Endodermal cell (in vitro differentiated cells): ENCODE measurements at places on chromosomes 3 and 15.

- no peak overlapping the region for H3K4me3 ChIP-seq
- H3K36me3 ChIP-seq: peaks cover 97% of the 10 kb centered on the region
- no peak for DNase-seq
- no peaks in the 10 kb centered on the region for H3K27me3 ChIP-seq
Observed at GRCh38 chr15:92924216-92924615, 24.1 kb downstream of the CHD2 start.

- H3K27me3 ChIP-seq: no peaks in the 10 kb centered on the region
- DNase-seq: peak; percentile 64
- no peaks in the 10 kb centered on the region for H3K36me3 ChIP-seq
- no peak overlapping the region for H3K4me3 ChIP-seq
Observed at GRCh38 chr15:43939070-43939469, 112.3 kb downstream of the WDR76 start.

GRCh38 chr3:44128057-44128775 is 113.5 kb upstream of the TOPAZ1 start:
- no peak overlapping the region for H3K4me3 ChIP-seq
- DNase-seq: peak; percentile 43
- no peaks in the 10 kb centered on the region for H3K36me3 ChIP-seq
- peaks cover 16% of the 10 kb centered on the region for H3K27me3 ChIP-seq
- H3K27ac ChIP-seq: peak overlapping the region; percentile 16
- no peaks in the 10 kb centered on the region for H3K4me1 ChIP-seq

DNA sequence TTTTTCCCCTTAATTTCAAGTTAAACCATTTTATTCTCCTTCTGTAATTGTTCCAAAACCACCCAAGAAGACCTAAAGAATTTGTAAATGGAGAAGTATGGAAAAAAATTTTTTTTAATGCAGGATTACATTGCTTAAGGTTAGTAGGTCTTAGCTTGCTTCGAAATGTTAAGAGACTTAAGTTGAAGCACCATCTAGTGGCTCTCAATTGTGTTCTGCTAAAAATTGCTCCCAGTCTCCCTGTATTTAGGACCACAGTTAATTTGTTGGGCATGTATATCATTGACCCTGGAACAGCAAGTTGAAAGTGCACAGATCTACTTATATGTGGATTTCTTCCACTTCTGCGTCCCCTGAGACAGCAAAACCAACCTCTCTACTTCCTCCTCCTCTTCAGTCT is 32.4 kb downstream of the CD200R1L start:
- H3K36me3 ChIP-seq: no peaks in the 10 kb centered on the region
- no peak overlapping the region for H3K27ac ChIP-seq
- peaks cover 7% of the 10 kb centered on the region for H3K4me1 ChIP-seq
- no peak overlapping the region for H3K4me3 ChIP-seq
- no peaks in the 10 kb centered on the region for H3K27me3 ChIP-seq

DNA sequence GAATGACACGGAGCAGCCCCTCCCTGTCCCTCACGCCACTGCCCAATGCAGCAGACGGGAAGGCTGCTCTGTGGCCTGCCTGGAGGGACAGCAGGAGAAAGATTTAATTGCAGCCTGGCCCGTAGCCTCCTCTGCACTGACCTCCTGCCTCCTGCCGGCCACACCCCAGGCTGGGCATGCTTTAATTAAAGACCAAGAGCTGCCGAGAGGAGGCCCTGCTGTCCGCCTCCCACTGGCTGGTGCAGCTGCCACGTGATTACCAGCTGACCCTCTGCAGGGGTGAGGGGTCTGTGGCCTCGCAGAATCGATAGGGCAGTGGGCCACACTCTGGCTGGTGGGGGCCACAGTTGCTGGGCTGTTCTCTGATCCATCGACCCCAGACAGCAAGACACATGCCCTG is 100.2 kb upstream of the PRR23E start:
- no peaks in the 10 kb centered on the region for H3K4me1 ChIP-seq
- no peak for DNase-seq
- H3K36me3 ChIP-seq: no peaks in the 10 kb centered on the region
- H3K27ac ChIP-seq: peak overlapping the region; percentile 63

DNA sequence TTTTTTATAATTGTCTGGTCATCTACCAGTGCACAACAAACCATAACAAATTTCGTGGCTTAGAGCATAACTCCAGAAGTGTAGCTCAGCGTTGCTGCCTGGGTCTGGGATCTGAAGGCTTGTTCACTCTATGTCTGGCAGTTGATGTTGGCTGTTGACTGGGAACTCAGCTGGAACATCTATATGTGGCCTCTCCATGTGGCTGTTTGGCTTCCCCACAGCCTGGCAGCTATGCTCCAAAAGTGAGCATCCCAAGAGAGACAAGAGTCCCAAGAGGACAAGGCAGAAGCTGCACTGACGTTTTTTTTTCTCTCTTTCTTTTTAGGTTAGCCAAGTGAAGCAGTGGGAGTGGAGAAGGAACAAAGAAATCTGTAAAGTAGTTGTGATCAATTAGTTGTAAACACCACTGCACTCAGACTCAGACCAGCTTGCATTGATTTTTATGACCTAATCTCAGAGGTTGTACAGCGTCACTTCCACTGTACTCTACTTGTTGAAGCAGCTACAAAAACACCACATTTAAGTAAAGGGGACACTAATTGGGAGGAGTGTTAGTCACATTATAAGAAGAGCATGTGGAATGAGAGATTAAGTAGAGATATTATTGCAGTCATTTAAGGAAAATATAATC is 2.5 kb upstream of the GPR176 start:
- peaks cover 25% of the 10 kb centered on the region for H3K27me3 ChIP-seq
- H3K4me3 ChIP-seq: no peak overlapping the region
- H3K27ac ChIP-seq: no peak overlapping the region
- DNase-seq: no peak
- H3K4me1 ChIP-seq: no peaks in the 10 kb centered on the region

- H3K27me3 ChIP-seq: peaks cover 13% of the 10 kb centered on the region
- H3K4me1 ChIP-seq: peaks cover 26% of the 10 kb centered on the region
- no peak for DNase-seq
- no peak overlapping the region for H3K4me3 ChIP-seq
- no peak overlapping the region for H3K27ac ChIP-seq
Observed at GRCh38 chr3:59446775-59447465, 397.1 kb upstream of the CFAP20DC start.

- H3K4me3 ChIP-seq: no peak overlapping the region
- no peak for DNase-seq
- H3K36me3 ChIP-seq: no peaks in the 10 kb centered on the region
- no peak overlapping the region for H3K27ac ChIP-seq
- H3K4me1 ChIP-seq: no peaks in the 10 kb centered on the region
Observed at GRCh38 chr15:87219650-87220615, 1036.6 kb downstream of the NTRK3 start.

- peaks cover 17% of the 10 kb centered on the region for H3K36me3 ChIP-seq
- no peak overlapping the region for H3K27ac ChIP-seq
- DNase-seq: no peak
- H3K4me3 ChIP-seq: no peak overlapping the region
- no peaks in the 10 kb centered on the region for H3K27me3 ChIP-seq
- H3K4me1 ChIP-seq: no peaks in the 10 kb centered on the region
Observed at GRCh38 chr15:30978328-30978727, 13.1 kb downstream of the MTMR10 start.

- no peak for DNase-seq
- peak overlapping the region; percentile 44 for H3K4me3 ChIP-seq
- no peak overlapping the region for H3K27ac ChIP-seq
- H3K36me3 ChIP-seq: no peaks in the 10 kb centered on the region
- H3K27me3 ChIP-seq: no peaks in the 10 kb centered on the region
Observed at GRCh38 chr3:156802821-156803606, 23.1 kb upstream of the LEKR1 start.

GRCh38 chr3:158768881-158769543 is 32.8 kb upstream of the MFSD1 start:
- no peaks in the 10 kb centered on the region for H3K36me3 ChIP-seq
- H3K27ac ChIP-seq: no peak overlapping the region
- no peaks in the 10 kb centered on the region for H3K27me3 ChIP-seq

DNA sequence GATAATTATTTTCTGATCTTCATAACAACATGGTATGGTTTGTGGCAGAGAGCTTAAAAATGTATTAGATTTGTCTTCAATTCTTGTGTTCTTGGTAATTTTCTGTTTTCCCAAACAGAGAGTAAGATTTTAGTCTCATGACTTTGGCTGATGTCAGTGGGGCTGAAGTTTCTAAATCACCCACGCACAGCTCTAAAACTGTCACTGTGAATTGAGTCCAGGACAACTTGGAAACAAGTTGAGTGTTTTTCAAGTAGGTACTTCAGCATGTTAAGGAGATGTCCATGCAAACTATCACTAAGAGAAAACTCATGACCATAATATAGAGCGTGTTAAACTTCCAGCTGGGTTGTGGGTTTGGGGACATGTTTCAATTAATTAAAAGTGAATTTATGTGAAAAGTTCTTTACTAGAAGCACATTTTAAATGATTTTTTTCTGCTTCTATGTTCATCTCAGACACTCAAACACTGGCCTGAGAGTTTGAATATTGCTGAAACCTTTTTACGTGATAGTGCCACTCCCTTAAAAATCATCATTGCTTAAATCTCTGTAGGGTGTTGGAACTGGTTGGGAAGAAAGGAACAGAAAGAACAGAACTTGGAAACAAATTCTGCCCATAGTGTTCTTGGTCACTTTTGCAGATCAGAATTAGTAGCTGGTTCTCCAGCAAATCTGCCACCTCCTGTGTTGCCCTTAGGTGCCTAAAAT is 89.8 kb downstream of the KLHL25 start:
- H3K27me3 ChIP-seq: no peaks in the 10 kb centered on the region
- H3K4me3 ChIP-seq: no peak overlapping the region
- peaks cover 64% of the 10 kb centered on the region for H3K36me3 ChIP-seq
- H3K27ac ChIP-seq: no peak overlapping the region
- H3K4me1 ChIP-seq: peaks cover 18% of the 10 kb centered on the region
- no peak for DNase-seq

DNA sequence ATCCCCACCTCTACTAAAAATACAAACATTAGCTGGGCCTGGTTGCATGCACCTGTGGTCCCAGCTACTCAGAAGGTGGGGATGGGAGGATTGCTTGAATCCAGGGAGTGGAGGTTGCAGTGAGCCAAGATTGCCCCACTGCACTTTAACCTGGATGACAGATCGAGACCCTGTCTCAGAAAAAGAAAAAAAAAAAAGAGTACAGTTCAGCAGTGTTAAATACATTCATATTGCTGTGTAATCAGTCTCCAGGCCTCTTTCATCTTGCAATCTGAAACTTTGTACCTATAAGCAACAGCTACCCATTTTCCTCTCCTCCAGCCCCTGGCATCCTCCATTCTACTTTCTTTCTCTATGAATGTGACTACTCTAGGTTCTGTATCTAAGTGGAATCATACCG is 61.2 kb downstream of the LPP start:
- H3K4me3 ChIP-seq: no peak overlapping the region
- H3K27ac ChIP-seq: no peak overlapping the region
- no peak for DNase-seq

GRCh38 chr15:99239545-99240198 is 9.7 kb downstream of the TTC23 start:
- no peak overlapping the region for H3K4me3 ChIP-seq
- peaks cover 7% of the 10 kb centered on the region for H3K36me3 ChIP-seq
- H3K27ac ChIP-seq: no peak overlapping the region
- no peaks in the 10 kb centered on the region for H3K4me1 ChIP-seq

DNA sequence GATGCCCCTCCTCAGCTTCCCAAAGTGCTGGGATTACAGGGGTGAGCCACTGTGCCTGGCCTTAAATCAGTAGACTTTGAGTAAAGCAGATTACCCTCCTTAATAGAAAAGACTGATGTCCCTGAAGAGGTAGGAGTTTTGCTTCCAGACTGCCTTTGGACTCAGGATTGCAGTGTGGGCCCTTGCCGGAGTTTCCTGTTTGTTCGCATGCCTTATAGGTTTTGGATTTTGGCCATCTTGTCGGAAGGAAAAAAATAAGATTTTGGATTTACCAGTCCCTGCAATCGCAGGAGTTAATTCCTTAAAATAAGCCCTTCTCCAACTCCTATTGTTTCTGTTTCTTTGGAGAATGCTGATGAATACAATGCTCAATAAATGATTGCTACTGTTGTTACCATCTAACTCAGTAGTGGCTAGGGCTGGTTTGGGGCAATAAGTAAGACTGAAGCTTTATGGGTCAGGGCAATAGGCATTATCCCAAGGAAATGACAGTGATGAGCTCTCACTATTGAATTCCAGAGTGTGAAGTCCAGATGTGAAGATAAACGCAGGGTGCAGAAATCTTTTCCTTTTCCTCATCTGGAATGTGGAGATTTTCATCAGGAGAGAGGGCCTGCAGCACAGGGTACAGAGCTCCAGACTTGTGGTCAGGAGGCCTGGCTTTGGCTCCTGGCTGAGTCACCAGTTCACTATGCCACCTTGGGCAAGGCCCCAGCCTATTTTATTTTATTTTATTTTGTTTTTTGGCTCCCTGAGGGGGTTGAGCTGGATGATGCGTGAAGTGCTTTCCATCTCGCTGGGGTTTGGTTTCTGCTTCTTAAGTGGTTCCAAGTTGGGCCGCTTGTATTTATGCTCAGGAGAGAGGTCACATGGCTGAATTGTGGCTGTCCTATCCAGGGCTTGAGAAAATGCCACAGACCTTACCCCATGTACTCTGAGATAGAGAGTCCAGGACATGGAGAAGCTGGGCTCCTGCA is 25.3 kb downstream of the FOXL2 start:
- no peak overlapping the region for H3K4me3 ChIP-seq
- no peak overlapping the region for H3K27ac ChIP-seq
- H3K4me1 ChIP-seq: no peaks in the 10 kb centered on the region

DNA sequence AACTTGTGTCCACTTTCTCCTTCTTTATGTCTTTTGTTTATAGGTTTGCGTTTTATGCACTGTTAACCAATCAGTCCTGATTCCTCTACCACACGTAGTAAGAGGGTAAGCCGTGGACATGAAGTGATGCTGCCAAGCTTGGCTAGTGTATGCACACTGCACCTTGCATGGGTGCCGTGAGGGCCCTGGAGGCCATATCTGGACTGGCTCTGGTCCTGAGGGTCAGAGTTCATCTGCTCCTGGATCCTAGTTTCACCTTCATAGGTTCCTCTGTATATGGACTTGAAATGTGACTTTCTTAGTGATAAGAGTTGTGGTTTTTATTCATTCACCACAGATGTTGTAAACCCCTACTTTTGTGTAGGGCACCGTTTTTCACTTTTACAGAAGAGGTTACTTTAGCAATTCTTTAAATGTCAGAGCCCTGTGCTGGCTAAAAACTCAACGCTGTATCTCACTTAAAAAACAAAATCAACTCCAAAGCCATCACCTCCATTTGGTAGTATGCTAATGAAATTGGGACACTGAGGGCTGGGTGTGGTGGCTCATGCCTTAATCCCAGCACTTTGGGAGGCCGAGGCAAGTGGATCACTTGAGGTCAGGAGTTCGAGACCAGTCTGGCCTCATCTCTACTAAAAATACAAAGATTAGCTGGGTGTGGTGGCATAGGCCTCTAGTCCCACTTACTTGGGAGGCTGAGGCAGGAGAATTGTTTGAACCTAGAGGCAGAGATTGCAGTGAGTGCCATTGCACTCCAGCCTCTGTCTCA is 22.9 kb downstream of the SIAH2 start:
- peaks cover 7% of the 10 kb centered on the region for H3K36me3 ChIP-seq
- H3K27me3 ChIP-seq: no peaks in the 10 kb centered on the region
- H3K4me3 ChIP-seq: no peak overlapping the region
- H3K27ac ChIP-seq: no peak overlapping the region
- peaks cover 25% of the 10 kb centered on the region for H3K4me1 ChIP-seq
- no peak for DNase-seq
